ENCODE measurements at places on chromosomes 3 and 15.

DNA sequence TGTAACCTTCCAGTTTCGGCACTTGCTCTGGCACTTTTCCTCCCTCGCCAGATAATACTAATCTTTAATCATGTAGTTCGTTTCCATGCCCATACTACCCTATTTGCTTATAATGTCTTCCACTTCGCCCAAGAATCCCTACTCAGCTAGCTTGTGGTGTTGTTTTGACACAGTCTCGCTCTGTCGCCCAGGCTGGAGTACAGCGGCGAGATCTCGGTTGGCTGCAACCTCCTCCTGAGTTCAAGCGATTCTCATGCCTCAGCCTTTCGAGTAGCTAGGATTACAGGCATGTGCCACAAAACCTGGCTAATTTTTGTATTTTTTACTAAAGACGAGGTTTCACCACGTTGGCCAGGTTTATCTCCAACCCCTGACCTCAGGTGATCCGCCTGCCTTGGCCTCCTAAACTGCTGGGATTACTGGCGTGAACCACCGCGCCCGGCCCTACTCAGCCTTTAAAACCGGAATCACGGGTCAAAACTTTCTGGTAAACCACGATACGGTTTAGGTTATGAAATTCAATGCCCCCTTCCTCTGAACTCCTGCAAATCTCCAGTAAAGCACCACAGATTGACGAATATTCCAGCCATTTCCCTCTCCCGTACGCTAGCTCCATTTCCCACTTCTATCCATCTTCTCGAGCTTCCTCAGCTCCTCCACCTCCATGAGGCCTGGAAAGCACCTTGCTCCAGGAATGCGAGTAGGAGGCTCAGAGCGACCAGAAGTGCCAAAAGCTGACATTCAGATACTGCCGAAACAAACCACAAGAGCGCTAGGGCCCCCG is 878 bp upstream of the RAD51 start:
- DNase-seq: no peak

DNA sequence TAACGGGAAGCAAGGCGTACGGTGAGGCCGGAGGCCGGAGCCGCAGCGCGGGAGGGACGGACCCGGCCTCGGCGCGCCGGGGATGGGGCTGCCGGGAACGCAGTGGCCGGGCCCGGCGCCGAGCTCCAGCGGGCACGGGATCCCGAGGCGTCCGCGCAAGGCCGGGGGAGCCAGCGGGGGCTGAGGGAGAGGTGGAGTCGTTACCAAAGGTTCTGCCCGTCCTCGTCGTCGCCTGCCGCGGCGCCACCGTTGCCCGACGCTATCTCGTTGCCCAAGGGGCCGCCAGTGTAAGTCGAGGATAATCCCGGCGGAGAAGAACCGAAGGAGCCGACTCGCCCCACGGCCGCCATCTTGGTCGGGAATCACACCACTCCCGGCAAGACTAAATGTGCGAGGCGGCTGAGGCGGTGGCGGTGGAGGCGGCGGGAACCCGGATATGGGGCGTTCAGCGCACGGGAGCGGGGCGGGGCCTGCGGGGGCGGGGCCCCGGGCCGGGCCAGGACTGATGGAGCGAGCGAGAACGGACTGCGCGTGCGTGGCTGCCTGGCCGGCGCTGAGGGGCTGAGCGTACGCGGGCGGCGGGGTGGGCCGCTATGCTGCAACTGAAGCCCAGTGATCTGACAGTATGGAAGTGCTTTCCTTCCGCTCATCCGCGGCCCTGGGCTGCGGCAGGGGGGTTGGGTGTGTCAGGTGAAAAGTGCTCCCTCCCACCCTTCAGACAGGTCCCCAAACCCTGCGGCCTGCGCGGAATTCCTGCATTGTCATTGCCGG is at the start of gene DYNC1LI1:
Gene DYNC1LI1, minus strand, starts transcription at position 438 of the 771 bp plus-strand sequence. Its CDS starts 88 bp downstream, at position 350.
- peak; percentile 97 for DNase-seq

GRCh38 chr3:64225695-64226499 is 631 bp upstream of the PRICKLE2 start:
- no peak for DNase-seq

- DNase-seq: no peak
Measured at GRCh38 chr3:132536442-132537153, 60.5 kb upstream of the ACKR4 start.

DNA sequence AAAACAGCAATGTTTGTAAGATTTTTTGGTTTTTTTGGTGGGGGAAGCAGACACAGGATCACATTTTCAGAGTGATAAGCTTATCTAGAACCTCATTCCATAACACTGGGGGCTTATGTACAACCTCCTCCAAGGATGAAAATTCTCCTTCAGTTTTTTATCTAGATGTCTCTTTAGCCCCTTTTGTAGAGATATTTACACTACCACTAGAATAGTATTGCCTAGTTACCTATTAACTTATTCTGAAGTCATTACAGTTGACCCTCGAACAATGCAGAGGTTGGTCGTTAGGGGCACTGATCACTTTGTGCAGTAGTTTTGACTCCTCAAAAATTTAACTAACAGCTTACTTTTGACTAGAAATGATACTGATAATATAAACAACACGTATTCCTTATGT is 32.8 kb downstream of the IFT57 start:
- DNase-seq: no peak

GRCh38 chr3:14685179-14685578 is 10.2 kb downstream of the C3orf20 start:
- no peak for DNase-seq

DNA sequence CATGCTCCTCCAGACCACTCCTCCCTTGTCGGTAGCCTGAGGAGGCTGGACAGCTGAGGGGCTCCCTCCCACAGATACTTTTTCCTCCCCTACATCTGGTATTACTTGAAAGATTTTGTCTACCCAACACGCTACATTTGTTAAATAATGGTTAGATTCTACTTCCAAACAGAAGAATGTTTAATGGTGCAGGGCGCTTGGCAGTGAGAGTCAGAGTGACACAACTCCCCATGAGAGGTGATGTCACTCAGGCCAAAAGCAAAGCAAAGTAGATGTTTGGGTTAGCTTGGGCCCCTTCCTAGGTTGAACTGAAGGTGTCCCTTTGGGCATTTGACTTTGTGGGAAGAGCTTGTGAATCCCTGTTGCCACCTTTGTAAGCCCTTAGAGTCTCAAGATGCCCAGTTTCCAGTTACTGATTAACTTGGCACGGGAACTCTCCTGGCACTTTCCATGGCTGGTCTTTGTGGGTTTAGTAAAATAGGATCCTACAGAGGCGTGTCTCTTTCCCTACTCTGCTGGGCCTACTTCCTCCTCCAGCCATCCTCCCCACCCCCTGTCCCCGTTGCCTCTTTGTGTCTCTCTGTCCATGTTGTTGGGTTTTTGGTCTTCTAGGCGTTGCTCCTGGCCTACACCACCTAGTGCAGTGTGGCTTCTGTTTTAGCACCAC is 5.6 kb downstream of the LIMD1 start:
- DNase-seq: no peak

DNA sequence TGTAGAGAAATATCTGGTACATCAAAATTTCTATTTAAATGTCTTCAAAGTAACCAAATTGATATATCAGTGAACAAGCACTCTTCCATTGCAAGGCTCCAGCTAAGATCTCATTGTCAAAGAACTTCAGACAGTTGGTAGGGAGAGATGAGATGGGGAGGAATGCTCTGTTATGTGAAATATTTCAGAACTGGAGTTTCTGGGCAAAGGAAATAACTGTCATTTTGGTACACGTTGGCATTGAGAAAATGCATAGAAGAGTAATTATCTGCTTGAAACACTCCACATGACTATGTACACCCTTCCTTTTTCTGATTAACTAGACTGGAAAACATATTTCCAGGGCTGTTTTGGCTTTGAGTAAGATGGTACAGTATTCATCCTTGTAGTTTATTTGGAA is 297.5 kb upstream of the RASGRP1 start:
- DNase-seq: no peak

GRCh38 chr3:133895208-133896001 is at the start of gene RAB6B:
RAB6B (minus strand) TSS chr3:133895882; CDS start chr3:133895466, 416 bp downstream.
- DNase-seq: peak; percentile 85

DNA sequence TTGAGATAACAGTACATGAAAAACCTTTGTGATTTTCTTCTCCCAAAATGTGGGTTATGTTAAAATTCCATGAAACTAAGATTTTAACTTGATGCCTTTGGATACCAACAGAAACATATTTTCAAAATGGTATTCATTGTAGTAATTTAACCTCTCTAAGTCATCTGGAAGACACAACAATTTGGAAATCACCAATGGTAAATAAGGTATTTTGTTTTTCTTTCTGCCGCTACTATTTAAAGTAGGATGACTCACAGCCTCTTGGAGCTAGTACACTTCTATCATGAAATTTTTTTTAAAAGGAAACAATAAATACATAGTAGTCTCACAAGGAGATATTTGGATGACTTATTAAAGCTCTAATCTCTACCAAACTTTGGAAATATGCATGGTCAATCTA is 291.6 kb upstream of the VEPH1 start:
- peak; percentile 69 for DNase-seq

DNA sequence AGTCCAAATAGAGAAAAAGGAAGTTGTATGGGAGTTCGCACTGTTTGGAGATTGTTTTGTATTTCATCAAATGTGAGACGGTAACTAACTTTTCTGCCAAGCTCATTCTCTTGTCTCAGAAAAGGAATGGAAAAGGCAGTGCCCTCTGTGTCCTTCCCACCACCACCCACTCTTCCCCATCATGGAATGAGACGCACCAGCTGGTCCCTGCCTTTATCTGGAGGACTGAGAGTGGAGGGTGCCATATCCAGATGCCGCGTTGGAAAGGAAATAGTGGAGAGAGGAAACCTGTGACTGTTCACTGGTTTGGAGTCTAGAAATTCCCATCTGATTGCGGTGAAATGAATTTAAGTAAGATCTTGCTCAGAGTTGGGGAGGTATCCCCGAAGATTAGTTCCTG is 3.7 kb upstream of the CCK start:
- DNase-seq: no peak

DNA sequence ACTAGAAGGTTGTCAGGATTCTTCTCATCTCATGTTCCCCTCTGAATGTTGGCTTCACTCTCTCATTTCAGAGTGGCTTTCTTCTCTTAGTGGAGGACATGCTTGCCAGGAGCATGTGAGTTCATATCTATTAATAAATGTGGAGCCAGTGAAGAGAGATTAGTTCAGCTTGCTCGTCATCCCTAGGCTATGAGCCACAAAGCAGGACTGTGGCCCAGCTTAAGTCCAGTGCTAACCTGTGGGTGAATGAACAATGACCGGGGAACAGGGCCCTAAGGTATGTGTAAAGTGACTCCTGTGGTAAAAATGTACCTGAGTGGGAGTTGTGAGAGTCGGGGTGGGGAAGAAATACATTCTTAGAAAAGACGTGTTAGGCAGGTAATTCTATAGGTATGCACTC is 96.9 kb upstream of the TBL1XR1 start:
- DNase-seq: peak; percentile 57

GRCh38 chr3:154273381-154273780 is 50.9 kb downstream of the DHX36 start:
- DNase-seq: no peak

DNA sequence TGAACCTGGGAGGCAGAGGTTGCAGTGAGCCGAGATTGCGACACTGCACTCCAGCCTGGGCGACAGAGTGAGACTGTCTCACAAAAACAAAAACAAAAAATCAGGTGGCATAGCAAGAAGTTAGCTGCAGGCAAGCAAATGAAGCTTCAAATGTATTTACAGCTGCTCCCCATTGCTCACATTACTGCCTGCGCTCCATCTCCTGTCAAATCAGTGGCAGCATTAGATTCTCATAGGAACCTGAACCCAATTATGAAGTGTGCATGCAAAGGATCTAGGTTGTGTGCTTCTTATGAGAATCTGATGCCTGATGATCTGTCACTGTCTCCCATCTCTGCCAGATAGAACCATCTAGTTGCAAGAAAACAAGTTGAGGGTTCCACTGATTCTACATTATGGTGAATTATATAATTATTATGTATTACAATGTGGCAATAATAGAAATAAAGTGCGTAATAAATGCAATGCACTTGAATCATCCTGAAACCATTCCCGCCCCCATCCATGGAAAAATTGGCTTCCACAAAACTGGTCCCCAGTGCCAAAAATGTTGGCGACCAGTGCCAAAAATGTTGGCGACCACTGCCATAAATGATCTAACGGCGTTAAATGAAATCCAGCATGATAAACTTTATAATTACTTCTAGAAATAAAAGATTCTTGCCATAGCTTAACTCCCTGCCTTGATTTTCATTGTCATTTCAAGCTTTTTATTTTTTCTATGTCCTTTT is 616.7 kb upstream of the NAALADL2 start:
- no peak for DNase-seq

DNA sequence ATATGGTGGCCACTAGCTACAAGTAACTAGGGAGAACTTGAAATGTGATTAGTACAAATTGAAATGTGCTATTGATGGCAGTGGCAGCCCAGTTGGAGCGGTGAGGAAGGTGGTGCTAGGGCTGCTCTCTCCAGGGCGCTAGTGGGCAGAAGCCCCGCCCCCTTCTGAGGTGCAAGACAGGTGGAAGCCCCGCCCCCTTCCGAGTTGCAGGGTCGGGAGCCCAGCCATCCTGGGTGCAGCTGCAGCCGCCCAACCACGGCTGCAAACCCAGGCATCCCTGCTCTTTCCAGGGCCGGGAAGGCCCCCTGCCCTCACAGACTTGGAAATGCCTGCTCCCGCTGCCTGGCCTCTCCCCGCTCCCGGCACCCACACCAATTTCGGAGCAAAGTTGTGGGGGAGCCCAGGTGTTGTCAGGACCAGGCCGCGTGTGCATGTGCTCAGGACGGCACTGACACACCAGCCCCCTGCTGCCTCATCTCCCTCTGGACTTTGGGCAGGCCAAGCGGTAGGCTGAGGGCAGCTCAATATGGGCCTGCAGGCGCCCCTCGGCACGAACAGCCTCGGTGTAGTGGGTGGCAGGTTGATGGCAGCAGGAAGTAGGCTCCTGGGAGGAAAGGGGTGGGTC is 10.0 kb downstream of the ATR start:
- no peak for DNase-seq

- DNase-seq: no peak
Measured at GRCh38 chr3:45612918-45613602, 18.5 kb downstream of the LIMD1 start.

- no peak for DNase-seq
Measured at GRCh38 chr3:98966434-98966833, 64.9 kb upstream of the DCBLD2 start.

DNA sequence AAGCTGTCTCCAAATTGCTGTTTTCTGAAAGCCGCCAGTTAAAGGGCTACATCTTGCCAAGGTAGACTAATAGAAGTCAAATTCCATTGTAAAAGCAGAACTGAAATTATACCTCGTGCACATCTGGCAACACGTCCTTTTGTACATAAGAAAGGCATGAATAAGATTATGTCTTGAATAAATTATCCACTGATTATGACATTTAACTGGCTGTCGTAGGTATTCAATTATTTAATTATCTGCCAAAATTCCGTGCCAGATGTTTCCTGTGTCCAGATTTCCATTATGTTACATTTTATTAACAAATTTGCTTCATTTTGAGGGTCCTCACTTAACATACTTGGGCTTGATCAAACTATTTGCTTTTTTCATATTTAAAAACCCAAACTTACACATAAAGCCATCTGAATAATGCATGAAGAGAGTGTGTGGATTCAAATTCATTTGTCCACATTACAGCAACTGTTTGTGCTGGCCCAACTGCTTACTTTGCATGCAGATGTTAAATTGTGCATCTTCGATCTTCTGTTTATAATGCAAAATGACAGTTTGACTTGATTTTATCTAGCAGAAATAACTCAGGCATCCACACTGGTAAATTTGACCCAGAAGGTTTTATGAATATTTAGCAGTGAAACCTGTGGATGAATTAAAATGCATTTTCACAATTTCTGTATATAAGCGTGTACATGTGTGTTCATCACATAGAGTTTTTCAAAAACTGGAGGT is 701.5 kb downstream of the ZNF385D start:
- no peak for DNase-seq

- DNase-seq: no peak
Measured at GRCh38 chr15:54839379-54839778, 357.4 kb downstream of the RSL24D1 start.
